ENCODE measurements at places on chromosomes 1 and 21. TPM values are rescaled to one million over a fixed set of nuclear protein-coding genes. Genes with fewer than 3 reads are reported as not detected.

TMEM269 gene
- not detected for total RNA-seq

DAB1 gene
- total RNA-seq, result 0.17 TPM

OR10Z1 gene
- under 0.01 TPM for total RNA-seq

CD160 gene
- total RNA-seq, result not detected

ANKRD34A gene
- 0.26 TPM for total RNA-seq

S100A1 gene
- total RNA-seq, result 0.17 TPM

TSSK3 gene
- total RNA-seq, result 0.51 TPM
